ENCODE measurements at places on chromosomes 6 and 20. TPM values are rescaled to one million over a fixed set of nuclear protein-coding genes. Genes with fewer than 3 reads are reported as not detected.

Gene TRIM15
- total RNA-seq, result not detected

Gene ME1
- total RNA-seq, result 14.7 TPM

Gene OPN5
- not detected for total RNA-seq

Gene WFDC12
- total RNA-seq, result 1.8 TPM

Data from upper lobe of right lung (tissue), 1 donor.